ENCODE measurements at places on chromosomes 4 and X. TPM values are rescaled to one million over a fixed set of nuclear protein-coding genes. Genes with fewer than 3 reads are reported as not detected.

The HOPX gene
- 1.9 TPM for total RNA-seq

The ZCCHC18 gene
- 4.3 TPM for total RNA-seq

The CXXC4 gene
- total RNA-seq: not detected

The SCML2 gene
- 0.22 TPM for total RNA-seq

The DUSP21 gene
- total RNA-seq: not detected

The PRDM8 gene
- 31.7 TPM for total RNA-seq

The GIMD1 gene
- not detected for total RNA-seq

The RPGR gene
- 18.1 TPM for total RNA-seq

The NXF2 gene
- total RNA-seq: not detected

All from CD4-positive, CD25-positive, alpha-beta regulatory T cell (primary cell).